ENCODE measurements at places on chromosomes 5 and 9.

GRCh38 chr5:41754857-41755256, 115.4 kb downstream of the OXCT1 start:
- no peak for DNase-seq

GRCh38 chr9:95182854-95183563, 134.5 kb downstream of the FANCC start:
- DNase-seq: no peak

GRCh38 chr9:3969590-3970260, 330.1 kb downstream of the GLIS3 start:
- no peak for DNase-seq

- DNase-seq: no peak
These were observed 49.4 kb upstream of the ORM1 start for GRCh38 chr9:114273461-114273881.

GRCh38 chr9:133785753-133786370, 47.7 kb upstream of the SARDH start:
- DNase-seq: no peak

DNA sequence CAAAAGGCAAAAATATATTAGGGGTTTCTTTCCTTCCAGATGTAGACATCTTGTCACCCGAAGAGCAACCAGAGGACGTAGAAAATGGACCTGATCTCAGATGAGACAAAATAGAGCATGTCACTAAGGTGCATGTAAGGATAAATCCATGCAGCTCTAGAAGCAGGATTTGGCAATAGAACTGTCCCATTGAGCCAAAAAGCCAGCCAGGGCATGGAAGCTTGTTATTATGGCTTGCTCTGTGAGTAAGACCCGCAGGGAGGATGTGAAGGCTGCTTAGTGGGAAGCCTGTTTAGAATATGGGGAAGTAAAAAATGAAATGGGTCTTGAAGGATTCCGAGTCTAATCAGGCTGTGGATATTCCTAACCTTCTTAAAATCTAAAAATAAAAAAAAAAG, 165.6 kb upstream of the MPDZ start:
- no peak for DNase-seq

GRCh38 chr9:8781458-8781857, 981.9 kb upstream of the DMAC1 start:
- DNase-seq: no peak

GRCh38 chr5:175494264-175495183, 16.2 kb downstream of the SFXN1 start:
- DNase-seq: no peak

DNA sequence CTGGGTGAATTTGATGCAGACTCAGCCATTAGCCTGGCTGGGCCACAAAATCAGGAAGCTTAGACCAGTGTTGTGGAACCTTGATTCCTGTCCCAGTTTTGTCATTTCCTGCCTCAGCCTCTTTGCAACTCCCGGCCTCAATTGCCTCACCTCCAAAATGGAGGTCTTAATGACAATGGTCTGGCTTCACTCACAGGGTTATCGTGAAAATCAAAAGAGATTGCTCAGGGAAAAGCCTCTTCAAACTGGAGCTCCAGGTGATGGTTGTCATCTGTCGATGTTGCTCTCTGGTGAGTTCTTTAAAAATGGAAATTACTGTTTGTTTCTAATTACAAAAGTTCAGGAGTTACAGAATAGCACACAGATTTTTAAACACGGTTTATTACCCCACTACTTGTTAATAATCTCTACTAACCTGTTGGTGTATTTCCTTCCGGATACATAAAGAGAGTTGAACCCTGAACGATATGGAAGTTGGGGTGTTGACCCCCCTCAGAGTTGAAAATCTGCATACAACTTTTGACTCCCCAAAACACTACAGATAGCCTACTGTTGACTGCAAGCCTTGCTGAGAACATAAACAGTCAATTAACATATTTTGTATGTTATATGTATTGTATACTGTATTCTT, 109.9 kb upstream of the CPEB4 start:
- no peak for DNase-seq

DNA sequence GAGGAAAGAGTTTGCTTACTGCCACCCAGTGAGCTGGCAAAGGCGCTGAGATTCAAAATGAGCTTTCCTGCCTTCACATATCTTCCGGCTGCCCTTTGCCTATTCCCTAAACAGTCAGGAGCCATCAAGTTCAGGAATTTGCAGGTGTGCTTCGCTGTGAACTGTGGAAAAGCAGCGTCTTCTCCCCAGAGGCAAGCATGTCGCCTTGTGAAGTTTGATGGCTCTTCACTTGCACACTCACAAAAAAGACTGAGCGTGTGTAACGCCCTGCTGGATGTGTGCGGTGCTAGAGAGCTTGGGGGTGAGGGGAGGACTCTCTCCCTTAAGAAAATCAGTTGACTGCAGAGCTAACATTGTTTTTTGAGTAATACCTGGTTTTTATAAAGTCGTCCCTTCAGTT, 288.7 kb downstream of the DOCK8 start:
- no peak for DNase-seq

DNA sequence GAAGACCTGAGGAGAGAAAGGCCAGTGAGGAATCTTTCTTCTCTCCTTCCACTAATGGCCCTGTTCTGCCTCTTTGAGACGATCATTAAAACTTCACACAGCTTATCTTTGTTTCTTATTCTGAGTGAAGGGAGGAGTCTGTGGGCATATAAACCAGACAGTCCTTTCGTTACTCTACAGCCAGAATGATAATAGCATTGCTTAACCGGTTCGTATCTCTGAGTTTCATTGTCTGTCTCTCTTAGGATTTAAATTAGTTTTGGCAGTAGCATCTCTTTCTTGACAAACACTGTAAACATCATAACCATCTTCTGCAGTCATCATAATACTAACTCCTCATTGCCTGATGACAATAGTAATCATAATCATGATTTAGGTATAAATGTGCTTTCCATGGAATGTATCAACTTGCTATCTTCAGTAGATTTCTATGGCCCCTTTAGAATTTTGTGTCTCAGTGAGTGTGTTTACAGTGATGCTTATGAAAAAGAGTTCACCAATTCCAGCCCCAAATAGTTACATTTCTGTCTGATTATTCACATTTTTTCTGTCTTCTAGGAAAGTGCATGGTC, 618.8 kb upstream of the KLF4 start:
- DNase-seq: no peak

- DNase-seq: no peak
These were observed 13.5 kb upstream of the NDFIP1 start for GRCh38 chr5:142095035-142095434.

DNA sequence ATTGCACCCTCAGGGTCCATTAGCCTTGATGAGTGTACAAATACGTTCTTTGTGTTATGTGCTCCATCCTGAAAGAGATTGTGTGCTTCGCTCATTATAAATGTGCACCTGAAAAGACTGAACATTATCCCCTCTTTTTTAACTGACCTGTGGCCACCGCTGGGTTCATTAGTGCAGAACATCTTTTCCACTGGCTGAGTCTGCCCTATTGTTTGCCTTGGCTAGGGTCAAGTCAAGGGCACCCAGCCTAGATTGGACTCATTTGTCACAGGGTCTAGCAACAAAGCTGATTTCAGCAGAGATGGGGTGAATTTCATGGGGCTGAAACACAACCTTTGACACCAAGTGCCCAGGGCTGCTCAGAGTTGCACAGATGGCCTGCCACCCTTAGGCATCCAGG, 764.1 kb upstream of the ARRDC3 start:
- DNase-seq: no peak

- DNase-seq: no peak
These were observed 165.8 kb upstream of the MAP3K1 start for GRCh38 chr5:56649569-56649968.

- DNase-seq: no peak
These were observed 206.5 kb downstream of the FANCC start for GRCh38 chr9:95110921-95111525.

GRCh38 chr9:113728989-113729388, 147.1 kb upstream of the ZNF618 start:
- no peak for DNase-seq

DNA sequence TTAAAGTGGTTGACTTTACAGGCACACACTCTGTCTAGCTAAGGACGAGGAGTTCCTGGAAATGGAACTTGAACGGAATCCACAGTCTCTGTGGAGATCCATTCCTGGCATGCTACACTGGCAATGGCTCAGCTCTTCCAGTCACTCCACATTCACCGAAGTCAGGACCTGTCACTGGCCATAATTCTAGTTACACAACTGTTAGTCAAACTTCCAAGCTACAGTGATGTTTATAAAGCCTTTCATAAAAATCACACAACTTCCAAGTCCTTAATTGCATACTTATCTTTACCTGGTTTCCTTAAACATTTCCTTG, 15.7 kb downstream of the CDC14B start:
- DNase-seq: no peak

- DNase-seq: no peak
These were observed 133.8 kb upstream of the SLC24A2 start for GRCh38 chr9:19922476-19923118.

- DNase-seq: no peak
These were observed 273.5 kb downstream of the NR2F1-AS1 start for GRCh38 chr5:93307557-93307956.

DNA sequence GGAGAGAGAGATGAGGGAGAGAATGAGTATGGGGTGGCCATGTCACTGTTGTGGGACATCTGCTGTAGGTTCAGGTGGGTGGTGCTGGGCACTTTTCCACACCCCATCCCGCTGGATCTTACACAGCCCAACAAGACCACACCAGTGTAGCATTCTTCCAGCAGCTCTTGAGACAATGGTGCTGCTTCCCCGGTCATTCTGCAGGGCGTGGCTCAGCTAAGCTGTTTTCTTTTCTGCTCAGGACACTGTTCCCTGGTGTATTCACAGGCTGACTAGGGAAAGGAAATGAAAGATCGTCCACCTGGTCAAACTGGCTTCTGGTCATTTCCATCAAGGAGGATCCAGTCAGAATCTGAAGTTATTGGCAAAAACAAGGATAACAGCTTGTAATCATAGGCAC, 75.6 kb downstream of the S1PR3 start:
- DNase-seq: no peak

DNA sequence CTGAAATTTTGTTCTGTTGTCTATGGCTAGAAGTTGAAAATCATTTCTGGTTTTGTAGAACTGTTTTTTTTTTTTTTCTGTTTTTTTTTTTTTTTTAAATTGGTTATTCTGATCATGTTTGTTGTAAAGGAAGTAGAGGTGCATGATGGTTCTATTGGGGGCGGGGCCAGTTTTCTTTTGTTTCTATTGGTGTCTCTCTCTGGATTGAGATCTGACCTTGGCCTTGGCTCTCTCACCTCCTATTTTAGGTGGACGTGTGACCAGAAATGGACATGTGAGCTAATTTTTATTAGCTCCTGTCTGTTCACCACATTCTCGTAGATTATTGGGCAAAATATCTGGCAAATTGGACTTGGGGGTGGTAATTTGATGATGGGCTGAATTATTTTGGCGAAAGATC, 3.2 kb downstream of the ZNF618 start:
- DNase-seq: no peak

Measured in cortex of kidney (tissue), 1 donor.